Omental fat pad (tissue), 4 donors: ENCODE measurements at places on chromosomes 4 and X. TPM values are rescaled to one million over a fixed set of nuclear protein-coding genes. Genes with fewer than 3 reads are reported as not detected.

The PDGFRA gene
- total RNA-seq: 272 TPM

DNA sequence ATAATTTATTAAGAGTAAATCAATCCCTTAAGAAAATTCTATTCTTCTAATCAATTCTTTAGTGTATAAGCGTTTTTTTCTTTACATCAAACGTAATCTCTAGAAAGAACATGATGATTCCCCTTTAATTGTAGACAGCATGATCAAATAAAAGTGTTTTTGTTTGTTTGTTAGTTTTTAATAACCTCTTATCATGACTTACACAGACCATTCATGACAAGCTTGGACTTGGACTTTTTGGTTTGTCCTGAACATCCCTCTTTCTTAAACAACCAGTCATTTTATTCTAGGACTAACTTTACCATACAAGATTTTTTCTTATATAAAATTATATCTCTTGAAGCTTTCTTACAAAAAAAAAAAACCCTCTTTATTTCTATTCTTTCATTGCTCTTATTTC lies 344.6 kb upstream of the SPOCK3 start:
- DNase-seq: no peak

DNA sequence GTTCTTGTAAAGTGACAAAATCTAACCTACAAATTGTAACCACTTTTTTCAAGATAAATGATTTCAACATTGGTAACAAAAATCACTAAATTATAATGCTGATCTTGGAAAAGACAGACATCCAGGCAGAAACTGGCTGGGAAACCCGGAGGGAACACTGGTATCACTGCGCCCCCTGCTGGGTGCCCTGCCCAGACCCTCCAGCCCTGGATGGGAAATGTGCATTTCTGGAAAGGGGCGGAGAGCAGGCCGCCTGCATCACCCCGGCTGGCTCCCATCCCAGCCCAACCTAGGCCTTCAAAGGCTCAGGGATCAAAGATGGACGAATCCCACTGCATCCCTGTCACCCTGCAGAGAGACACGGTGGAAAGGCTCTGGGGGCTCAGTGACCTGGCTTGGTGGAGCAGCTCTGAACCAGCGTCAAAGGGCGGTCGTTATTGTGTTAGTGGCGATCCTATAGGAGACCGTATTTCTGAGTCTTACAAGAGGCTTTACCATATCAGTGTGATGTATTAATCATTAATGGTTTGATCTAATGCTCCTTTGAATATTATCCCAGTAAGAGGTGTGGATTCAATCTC lies 37.3 kb downstream of the ACOX3 start:
- peak; percentile 86 for DNase-seq

The TMSB15A gene
- total RNA-seq: not detected

- DNase-seq: no peak
These were observed 942 bp upstream of the APLN start for GRCh38 chrX:129655547-129656249.

DNA sequence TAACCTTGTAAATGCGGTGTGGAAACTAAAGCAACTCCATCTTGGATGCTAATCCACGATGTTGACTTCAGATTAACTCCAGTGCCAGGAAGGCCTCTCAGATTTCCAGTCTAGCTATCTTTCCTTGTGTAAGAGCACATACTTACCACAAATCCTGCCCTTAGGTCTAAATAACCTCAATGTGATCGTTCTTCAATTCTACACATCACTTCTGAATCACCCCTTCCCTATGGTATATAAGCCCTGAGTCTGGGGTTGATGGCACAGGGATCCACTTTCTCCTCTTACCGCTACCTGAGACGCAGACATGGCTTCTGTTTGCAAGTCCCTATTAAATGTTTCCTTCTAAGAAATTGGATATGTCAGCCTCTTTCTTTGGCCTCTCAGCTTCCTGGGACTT lies 17.5 kb upstream of the ZNF41 start:
- DNase-seq: no peak

The IL3RA gene
- total RNA-seq: 5.2 TPM

- DNase-seq: no peak
These were observed 66.5 kb upstream of the HMX1 start for GRCh38 chr4:8938137-8938536.

DNA sequence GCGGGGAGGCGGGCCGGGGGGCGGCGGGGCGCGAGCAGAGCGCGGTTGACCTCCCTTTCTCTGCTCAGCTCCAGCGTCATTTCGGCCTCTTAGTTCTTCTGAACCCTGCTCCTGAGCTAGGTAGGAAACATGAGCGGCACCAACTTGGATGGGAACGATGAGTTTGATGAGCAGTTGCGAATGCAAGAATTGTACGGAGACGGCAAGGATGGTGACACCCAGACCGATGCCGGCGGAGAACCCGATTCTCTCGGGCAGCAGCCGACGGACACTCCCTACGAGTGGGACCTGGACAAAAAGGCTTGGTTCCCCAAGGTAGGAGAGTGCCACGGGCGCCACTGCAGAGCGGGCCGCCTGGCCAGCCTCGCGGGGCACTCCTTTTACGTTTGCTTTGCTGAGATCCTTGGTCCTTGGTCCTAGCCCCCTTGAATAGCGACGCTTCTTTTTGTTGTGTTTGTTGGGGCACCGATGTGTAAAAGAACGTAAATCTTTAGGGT lies at the start of gene HTATSF1:
Gene HTATSF1, plus strand, starts transcription at position 37 of the 497 bp plus-strand sequence. Its CDS starts 93 bp downstream, at position 130.
- DNase-seq: no peak

The DCHS2 gene
- total RNA-seq: 1.2 TPM

GRCh38 chr4:150323406-150324325 lies 245.4 kb downstream of the DCLK2 start:
- no peak for DNase-seq

- DNase-seq: no peak
These were observed 67.9 kb downstream of the FAM47C start for GRCh38 chrX:37075892-37076595.

The ESX1 gene
- not detected for total RNA-seq

DNA sequence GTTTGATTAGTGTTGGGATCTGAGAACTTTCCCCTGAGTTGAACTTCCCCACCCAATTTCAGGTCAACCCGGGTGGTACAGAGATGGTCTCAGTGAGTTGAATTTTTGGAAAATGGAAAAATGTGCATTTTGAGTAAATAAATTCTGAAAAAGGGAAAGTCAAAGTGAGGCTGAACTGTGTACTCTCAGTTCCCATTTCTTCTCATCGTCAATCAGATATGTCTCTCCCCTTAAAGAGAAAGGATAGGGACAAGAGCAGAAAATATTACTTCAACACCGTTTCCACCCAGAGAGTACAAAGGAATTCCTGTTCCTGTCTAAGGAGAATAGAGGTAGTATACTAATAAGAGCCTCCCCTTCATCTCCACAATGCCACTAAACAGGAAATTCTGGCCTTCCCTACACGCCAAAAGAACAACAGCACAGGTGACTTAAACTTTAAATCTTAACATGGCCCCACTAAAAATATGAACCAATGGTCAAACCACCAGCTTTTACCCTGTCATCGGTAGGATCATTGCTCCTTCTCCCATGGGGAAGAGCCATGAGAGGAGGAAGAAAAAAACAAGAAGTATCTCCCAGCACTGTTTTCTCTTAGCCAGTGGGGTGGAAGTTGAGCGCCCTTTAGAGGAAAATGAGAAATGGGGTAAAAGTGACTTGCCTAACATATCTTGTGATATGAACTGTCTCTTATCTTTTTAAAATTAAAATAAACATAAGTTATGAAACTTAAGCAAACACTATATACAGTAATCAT lies 30.3 kb downstream of the BMP3 start:
- DNase-seq: no peak

DNA sequence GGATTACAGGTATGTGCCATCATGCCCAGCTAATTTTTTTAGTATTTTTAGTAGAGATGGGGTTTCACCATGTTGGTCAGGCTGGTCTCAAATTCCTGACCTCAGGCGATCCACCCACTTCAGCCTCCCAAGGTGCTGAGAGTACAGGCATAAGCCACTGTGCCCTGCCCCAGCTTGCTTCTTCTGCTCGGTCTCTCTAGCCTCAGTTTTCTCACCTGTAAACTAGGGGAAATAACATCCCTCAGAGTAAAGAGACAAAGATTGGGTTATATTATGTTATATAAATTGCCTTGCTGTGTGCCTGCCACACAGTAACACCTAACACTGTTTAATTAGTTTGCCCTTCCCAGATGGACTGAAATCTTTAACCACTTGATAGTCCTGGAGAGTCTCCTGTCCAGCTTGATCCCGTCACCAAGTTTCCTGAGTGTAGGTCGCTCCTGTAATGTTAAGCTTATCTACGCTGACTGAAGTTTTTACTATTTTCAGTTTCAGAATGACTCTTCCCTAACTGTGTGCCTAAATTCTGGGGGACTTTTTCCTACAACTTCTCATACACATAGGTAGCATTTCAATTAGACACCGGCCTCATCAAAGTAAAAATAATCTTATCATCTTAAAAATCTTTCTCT lies 412.7 kb upstream of the TENM3 start:
- no peak for DNase-seq

DNA sequence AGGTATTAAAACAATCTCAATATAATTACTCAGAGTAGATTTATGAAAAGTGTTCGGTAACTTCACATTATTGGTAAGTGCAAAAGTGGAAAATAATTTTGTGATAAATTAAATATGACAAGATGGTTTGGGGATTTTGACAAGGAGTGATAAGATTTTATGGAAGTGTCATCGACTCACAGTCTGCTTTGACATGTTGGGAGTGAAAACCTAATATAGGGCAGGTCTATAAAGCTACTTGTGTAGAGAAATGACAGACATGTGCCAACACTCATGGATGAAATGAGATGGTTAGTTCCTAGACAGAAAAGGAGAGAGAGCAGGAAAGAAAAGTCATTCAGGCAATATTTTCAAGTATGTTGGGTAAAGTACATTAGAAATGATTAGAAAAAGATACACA lies 456.8 kb downstream of the TRAM1L1 start:
- DNase-seq: no peak

The ODAPH gene
- not detected for total RNA-seq

The NPNT gene
- 7.4 TPM for total RNA-seq

- DNase-seq: no peak
These were observed 92.9 kb downstream of the ANK2 start for GRCh38 chr4:113142351-113142750.

The CABS1 gene
- not detected for total RNA-seq

The KDR gene
- 97.4 TPM for total RNA-seq

GRCh38 chr4:7207628-7208231 lies 15.4 kb downstream of the SORCS2 start:
- no peak for DNase-seq

The GUCY1A1 gene
- total RNA-seq: 10.5 TPM

The GABRQ gene
- total RNA-seq: not detected

DNA sequence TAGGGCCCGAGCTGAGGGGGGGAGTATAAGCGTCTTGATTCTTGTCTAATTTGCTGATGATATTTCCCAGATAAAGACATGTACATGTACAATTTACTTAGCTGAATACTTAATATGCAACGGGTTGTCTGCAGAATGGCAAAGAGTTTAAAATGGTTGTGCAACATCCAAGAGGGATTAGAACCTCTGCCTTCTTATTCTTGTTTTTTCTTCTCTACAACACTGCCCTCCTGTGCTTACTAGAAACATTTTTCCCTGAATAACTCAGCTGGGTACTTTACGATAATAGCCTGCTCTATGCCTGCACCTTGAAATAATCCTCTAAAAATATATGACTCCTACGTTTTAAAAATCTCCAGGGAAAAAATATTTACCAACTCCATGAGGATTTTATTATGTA lies 41.8 kb downstream of the INTS12 start:
- no peak for DNase-seq

GRCh38 chr4:123804196-123804721 lies 407.7 kb downstream of the SPRY1 start:
- DNase-seq: no peak

DNA sequence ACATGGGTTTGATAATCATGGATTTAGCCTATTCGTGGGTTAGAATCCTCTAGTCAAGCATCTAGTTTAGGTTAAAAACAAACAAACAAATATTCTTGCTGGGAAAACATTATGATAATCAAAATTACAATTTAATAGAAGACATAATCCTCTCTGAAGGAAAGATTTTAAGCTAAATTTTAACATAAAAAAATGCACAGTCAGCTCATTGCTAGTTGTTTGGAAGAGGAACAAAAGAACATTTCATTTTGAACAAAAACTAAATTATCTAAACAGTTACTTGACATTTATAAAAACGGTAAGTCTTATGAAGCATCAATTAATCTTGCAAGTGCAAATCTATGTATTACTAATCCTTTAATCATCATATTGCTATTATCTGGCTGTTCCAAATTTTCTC lies 18.2 kb upstream of the AGA start:
- DNase-seq: no peak

DNA sequence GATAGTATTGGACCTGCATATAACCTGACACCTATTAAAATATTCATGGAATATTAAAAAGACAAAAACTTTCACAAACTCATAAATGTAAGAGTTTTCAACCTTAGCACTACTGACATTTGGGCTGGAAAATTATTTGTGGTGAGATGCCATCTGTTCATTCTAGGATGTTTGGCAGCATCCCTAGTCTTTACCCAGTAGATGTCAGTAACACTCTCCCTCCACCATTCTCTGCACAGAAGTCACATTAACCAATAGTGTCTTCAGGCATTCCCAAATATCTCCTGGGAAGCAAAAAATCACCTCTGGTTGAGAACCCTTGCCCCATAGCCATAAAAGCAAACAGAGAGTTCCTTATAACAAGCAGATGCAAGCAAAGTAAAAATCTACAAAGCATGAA lies 41.4 kb upstream of the NDST4 start:
- DNase-seq: no peak

The LRAT gene
- total RNA-seq: 2.4 TPM

- no peak for DNase-seq
These were observed 158.0 kb upstream of the CTSO start for GRCh38 chr4:156111686-156112085.

The MAGEA3 gene
- total RNA-seq: not detected

DNA sequence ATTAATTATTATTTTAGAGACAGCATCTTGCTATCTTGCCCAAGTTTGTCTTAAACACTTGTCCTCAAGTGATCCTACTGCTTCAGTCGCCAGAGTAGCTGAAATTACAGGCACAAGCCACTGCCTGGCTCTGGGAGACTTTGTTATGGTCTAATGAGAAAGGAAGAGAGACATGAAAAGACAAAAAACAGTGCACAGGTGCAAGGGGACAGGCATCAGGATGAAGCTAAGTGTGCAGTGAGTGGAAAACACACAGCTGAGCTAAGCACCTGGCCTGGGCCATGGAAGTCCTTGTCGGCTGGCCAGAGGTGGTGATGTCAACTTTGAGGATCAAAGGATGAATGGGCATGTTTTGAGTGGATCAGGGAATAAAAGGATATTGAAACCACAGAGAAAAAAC lies 102.7 kb downstream of the HS3ST1 start:
- no peak for DNase-seq

GRCh38 chr4:120589787-120590186 lies 332.7 kb downstream of the PRDM5 start:
- DNase-seq: no peak

DNA sequence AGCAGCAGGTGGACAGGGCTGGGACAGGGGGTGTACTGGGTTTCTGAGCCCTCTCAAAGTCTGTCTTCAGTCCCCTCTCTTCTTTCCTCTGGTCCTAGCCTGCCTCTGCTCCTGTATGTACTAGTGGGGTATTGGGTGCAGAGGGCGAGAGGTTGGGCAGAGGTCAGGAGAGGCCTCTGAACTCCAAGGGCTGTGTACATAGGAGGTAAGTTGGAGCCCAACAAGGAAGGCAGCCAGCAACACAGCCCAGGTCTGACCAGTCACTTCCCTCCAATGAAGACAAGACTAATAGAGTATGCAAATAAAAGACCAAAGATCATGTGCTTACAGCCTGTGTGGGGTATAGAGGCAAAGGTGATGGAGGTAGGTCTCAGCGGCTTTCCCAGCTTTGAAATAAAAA lies at the start of gene PFKFB1:
Gene PFKFB1, minus strand, starts transcription at position 90 of the 400 bp plus-strand sequence. CDS start 181 bp downstream, outside the sequence.
- DNase-seq: no peak

GRCh38 chr4:181030961-181031360 lies 1212.2 kb upstream of the TENM3 start:
- no peak for DNase-seq

- DNase-seq: no peak
These were observed 31.1 kb downstream of the PGRMC2 start for GRCh38 chr4:128256539-128256938.

The S100G gene
- not detected for total RNA-seq
